Activated naive CD4-positive, alpha-beta T cell treated with Interleukin-2 at 50 U/mL for 16 hours (primary cell): ENCODE measurements at places on chromosomes 1 and 21.

- DNase-seq = no peak
These were observed 66.4 kb upstream of the PDE9A start for GRCh38 chr21:42587036-42587435.

DNA sequence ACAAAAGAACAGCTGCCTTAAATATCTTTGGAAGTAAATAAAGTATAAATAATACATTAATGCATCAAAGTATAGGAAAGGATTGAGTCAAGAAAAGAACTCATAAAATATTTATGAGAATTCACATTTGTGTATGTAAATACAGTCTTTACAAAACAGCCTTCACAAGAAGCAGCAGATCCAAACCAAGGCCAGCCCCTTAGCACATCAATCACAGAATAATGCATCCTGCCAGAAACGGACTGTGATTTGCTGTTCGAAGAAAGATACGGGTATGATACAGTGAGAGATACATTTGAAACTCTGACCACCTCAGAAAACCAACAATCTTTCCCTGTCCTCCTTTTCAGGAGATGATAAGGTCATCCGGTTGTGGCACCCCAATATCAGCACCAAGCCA is 70.9 kb downstream of the WDR64 start:
- no peak for DNase-seq

DNA sequence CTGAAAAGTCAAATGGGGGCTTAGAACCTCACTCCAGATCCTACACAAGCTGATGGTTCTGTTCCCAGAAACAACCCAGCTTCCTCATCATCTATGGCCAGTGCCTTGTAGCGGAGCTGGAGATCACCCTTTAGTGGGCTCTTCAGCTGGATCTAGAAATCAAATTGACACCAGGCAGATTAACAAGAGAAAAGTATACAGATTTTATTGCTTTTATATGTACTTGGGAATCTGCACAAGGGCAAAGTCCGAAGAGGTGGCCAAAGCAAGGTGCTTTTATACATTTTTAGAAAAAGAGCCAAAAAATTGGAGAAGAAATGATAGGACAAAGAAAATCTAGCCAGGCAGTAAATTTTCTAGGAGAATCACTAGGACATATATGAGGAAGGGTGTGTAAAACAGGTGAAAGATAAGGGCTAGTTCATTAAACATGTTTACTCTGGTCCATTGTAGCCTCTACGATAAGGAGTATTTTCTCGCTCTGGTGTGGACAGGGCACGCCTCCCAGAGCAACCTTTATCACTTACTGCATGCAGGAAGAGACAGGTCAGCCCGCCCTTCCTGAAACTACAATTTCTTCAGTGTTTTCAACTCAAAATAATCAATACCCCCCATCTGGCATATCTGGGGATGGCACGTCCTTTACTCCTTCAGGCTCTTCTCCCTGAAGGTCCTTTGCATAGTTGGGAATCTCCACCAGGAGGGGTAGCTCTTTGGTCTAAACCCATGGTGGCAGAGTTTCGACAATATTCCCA is 14.0 kb upstream of the LGALS8 start:
- DNase-seq = no peak

GRCh38 chr1:214747050-214747635 is 144.1 kb downstream of the CENPF start:
- no peak for DNase-seq

- no peak for DNase-seq
These were observed 40.3 kb downstream of the SLC19A1 start for GRCh38 chr21:45502006-45502345.

DNA sequence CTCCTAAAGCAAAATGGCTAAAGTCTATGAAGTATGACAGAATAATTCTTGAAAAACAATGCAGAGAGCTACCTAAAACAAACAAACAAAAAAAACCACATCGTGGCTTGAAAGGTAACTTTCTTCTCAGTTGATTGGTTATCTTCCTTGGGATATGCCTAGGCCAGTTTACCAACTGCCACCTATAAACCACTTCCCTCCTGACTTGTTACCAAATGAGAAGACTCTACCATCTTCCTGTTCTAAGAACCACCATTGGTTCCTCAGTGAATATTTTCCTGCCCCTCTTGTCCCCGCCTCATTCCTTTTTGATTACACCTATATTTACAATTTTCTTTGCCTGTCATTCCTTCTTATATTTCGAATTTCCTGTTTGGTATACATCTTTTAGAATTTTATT is 336.6 kb downstream of the SIPA1L2 start:
- no peak for DNase-seq

DNA sequence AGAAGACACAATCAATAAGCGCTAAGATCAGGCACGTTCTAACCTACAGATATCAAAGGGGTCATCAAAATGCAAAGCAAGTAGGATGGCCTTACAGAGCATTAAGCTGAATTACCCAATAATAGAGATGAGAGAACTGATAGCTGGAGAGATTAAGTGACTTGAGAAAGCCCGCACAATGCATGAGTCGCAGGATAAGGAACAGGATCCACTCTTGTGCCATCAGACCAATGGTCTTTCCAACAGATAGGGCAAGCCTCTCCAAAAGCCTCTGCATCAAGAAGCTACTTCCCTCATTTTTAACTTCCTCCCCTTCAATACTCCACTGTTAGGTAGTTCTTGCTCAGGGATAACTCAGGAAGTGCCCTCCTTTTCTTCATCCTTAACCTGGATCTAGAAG is 2.6 kb downstream of the CHML start:
- no peak for DNase-seq

DNA sequence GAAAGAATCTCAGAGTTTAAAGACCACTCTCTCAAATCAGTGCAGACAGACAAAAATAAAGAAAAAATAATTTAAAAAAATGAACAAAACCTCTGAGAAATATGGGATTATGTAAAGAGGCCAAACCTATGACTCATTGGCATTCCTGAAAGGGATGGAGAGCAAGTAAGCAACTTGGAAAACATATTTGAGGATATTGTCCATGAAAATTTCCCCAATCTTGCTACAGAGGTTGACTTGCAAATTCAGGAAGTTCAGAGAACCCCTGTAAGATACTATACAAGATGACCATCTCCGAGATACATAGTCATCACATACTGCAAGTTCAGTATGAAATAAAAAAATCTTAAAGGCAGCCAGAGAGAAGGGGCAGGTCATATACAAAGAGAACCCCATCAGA is 43.7 kb upstream of the IVNS1ABP start:
- DNase-seq = no peak

DNA sequence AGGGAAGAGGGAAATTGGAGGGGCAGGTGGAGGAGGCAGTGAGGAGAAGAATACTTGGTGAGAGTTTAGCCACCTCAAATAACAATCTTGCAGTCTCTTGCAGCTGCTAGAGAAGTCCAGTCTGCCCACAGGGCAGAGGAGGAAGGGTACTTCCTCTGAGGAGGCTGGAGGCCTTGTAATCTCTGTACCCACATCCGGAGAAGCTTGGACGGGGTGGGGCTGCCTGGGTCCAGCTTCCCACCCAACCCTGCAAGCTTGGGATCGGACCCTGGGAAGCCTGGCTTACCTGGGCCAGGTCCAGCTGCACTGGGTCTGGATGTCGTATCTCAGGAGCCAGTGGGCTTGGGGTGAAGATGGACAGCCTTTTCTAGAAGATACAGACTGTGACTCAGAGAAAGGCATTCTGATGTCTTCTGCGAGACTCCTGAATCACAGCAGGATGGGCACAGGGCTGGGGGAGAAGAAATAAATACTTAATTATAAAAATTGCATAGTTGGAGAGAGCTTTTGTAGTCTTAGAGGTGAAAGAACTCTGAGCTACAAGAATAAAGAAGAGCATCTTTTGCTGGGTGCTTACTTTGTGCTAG is 111.8 kb upstream of the JUN start:
- DNase-seq = no peak

DNA sequence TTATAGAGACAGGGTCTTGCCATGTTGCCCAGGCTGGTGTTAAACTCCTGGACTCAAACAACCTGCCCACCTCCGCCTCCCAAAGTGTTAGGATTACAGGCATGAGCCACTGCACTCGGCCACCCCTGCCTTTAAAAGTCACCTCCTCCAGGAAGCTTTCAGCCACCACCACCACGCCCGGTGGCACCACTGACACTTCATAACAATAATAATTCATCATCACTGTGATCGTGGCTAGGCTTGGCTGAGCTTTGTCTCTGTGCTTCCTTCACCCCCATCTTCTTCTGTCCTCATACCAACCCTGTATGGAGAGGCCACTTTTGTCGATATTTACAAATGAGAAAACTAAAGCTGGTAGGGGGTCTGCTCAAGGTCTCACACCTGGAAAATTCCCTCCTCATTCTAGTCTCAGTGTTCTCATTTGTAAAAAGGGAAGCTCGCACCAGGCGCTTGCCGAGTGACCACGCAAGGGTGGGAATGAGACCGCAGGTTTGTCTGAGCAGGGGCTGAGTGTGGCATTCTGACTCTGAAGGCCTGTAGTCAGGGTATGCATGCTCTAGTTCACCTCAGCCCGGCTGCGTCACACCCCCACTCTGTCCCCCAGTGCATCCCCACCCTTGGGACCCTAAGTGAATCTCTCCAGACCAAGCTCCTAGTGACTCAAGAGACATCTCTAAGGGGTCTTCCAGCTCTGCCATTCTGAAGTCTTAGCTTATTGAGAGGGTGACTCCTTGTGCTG is 12.9 kb upstream of the EPHA2 start:
- DNase-seq = peak; percentile 21

DNA sequence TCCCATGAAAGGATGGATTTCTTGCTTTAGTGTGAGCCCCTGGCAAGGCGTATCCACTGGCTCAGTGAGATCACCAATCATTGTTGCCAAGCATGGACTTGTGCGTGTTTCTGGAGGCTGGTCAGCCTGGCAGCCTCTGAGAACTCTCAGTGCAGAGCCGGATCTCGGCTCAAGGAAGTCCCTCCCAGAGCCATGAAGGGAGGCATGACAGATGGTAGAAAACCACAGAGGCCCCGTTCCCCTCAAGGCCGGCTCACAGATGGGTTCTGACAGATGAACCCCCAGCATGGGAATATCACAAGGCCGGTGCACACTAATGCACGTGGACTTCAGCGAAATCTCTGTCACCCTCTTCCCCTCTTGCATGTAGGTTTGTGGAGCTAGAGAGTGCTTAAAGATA is 290.5 kb downstream of the AJAP1 start:
- DNase-seq = no peak

DNA sequence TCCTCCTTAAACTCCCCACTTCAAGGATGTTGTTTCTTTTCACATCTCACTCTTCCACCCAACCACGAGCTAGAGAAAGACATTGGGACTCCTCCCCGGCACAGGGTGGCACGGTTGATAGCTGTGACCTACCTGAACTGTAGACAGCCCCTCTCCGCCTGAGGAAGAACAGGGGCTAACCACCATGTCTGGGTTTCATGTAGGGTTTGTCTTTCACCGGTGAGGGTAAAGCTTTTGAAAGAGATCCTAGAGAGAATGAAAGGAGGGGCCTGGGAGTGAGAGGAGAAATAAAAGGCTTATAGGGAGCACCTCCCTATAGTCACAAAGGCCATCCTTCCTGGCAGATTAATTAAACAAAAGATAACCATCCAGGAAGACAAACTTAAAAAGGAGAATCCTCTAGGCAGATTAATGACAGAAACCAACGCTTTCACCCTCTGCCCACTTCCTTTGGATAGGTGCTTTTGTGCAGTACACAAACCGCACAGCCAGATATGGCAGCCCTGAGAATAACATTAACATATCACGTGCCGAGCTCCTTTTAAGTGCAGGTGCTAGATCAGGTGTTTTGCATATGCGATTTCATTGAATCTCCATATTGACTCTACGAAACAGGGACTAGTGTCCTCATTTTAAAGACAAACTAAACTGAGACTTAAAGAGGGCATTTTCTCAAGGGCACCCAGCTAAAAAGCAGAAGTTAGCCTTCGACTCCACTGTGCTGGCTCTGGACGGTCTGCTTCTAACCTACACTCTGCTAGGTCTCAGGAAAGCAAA is 178.1 kb upstream of the RUNX1 start:
- DNase-seq = peak; percentile 41

DNA sequence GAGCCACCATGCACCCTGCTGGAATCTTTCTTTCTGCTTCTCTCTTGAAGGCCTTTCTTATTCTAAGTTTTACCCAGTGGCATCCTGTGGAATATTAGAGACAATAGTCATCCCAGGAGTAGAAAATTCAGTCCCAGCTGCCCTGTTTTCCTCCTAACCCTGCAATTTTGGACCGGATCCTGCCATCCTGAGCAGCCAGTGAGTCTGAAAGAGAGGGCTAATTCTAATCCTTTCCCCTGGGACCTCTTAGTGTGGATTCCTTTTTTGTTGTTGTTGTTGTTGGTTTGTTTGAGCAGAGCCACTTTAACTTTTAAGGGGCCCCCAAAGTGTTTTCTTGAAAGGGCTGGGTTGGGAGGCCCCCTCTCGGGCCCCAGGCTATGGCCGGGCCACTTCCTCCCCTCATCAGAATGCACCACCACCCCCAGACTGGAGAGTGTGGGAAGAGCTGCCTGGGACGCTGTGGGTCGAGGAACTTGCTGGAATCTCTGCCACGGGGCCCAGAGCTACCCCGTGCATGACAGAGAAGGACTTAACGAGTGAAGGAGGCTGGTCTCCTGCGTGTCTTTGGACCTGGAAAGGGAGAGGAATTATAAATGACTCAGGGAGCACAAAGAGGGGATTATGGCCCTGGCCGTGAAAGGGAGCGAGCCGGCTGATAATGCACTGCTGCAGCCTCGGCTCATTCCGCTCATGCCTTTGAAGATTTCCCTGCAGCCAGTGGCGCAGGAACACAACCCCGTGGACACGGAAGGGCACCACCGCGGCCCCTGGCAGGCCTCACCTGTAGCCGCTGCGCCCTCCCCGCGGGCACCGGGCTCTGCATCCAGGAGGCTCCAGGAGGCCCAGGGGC is 81.0 kb upstream of the AKT3 start:
- no peak for DNase-seq

- no peak for DNase-seq
These were observed 37.3 kb downstream of the MRPS6 start for GRCh38 chr21:34110594-34111202.

DNA sequence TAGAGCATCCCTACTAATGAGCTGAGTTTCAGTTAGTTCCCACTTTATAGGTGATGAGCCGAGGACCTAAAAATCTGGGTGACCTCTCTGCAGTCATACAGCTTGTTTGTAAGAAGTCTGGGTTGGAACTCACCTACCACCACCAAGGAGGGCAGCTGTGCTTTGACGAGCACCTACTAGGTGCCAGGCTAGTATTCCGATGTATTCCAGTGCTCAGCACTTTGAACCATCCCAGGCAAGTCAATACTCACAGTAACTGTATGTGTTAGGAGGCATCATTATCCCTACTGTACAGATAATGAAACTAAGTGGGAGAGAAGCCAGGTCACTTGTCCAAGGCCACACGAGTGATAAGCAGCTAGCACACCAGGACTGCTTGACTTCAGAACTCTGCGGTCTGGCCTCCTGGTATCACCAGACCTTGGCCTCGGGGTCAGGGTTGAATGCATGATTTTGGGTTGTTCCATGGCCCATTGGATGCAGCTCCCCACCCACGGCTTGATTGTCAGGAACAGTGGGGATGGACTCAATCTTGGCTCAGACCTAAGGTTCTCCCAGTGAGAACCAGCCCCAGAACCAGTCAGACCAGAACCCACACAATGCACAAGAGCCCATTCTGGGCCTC is 20.7 kb downstream of the ECE1 start:
- DNase-seq = no peak
